Activated CD8-positive, alpha-beta memory T cell treated with anti-CD3 and anti-CD28 coated beads, Interleukin-2, amount 10 ng/mL, durations not matched to agents 7 days and 5 days (primary cell): ENCODE measurements at places on chromosomes 11 and 22.

- DNase-seq, result peak; percentile 29
These were observed 185.4 kb upstream of the B3GAT1 start for GRCh38 chr11:134597452-134597851.

- DNase-seq, result peak; percentile 31
These were observed 8.6 kb upstream of the TRIM29 start for GRCh38 chr11:120146413-120147093.

- DNase-seq, result no peak
These were observed 75.8 kb downstream of the RAB30 start for GRCh38 chr11:82995754-82996398.

GRCh38 chr11:24238771-24239645 is 257.8 kb upstream of the LUZP2 start:
- DNase-seq, result no peak

DNA sequence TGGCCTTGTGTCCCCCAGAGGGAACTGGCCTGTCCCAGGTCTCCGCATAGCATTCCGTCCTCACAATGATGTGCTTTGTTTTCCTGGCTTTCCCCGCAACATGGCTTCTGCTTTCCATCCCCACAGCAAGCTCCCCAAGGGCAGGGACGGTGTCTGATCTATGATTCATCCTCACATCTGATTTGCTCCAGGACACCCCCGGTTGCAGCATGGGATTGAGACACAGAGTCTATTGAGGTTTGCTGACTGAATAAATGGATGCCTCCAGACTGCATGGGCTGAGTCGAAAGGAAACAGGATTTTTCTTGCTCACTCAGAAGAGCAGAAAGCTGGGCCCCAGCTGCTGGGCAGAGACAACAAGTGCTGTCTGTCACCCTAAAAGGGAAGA is 40.2 kb downstream of the LMO1 start:
- DNase-seq, result no peak

- DNase-seq, result no peak
These were observed 66.9 kb downstream of the TNRC6B start for GRCh38 chr22:40244586-40244985.

- no peak for DNase-seq
These were observed 9.9 kb downstream of the PCSK7 start for GRCh38 chr11:117221775-117222517.

DNA sequence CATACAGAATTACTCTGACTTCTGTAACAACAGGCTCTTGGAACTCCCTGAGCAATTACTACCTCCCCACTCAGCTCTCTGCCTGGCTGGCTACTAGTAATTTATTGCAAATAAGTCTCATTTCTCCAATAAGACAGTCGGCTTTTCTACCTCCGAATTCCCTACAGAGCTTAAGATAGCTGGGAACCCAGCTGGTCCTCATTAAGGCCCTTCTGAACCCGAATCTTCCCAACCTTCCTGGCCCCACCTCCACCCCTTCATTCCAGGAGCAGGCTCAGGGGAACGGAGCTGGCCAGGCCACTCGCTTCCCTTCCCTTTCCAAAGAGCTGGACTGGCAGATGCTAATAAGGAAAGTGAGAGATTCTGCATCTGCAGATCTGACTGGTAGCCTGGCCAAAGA is 21.6 kb downstream of the TMPRSS5 start:
- DNase-seq, result no peak

DNA sequence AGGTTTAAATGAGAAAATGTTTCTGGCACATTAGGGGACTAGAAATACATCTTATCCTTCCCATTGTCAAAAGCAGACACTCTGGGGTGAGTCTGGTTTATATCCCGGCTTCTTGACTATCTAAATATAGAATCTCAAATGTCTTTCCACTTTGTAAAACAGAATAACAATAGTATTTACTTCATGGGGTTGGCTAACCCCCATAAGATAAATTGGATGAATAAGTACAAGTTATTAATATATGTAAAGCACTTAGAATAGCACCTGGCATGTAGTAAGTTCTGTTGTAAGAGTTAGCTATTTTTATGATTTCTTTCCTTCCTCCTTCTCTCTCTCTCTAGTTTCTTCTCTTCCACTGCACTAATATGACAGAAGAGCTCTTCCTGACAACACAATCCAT is 499.1 kb downstream of the INSC start:
- DNase-seq, result no peak

DNA sequence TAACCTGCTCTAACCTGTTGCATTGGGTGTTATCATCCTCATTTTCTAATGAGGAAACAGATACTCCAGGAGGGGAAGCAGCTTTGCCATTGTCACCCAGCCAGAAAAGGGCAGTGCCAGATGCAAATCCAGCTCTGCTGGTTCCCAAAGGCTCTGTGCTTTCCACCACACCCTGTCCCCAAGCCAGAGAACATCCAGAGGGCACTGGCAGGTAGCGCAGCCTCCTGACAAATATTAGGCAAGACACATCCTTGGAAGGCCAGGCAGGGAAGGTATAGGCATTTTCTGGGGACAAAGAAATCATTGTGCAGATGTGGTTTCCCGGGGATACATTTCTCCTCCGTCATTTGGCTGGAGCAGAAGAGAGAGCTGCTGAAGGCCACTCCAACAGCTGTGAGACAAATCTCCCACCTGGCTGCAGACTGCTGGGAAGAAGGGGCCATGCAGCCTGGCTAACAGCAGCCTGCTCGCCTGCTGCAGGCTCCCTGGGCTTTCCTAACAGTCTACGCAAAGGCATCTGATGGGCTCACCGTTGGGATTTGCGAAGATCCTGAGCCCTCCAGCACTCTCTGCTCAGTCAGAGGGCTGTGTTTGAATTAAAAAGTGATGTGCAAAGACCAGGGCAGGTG is 93.9 kb upstream of the PITPNB start:
- DNase-seq, result no peak

DNA sequence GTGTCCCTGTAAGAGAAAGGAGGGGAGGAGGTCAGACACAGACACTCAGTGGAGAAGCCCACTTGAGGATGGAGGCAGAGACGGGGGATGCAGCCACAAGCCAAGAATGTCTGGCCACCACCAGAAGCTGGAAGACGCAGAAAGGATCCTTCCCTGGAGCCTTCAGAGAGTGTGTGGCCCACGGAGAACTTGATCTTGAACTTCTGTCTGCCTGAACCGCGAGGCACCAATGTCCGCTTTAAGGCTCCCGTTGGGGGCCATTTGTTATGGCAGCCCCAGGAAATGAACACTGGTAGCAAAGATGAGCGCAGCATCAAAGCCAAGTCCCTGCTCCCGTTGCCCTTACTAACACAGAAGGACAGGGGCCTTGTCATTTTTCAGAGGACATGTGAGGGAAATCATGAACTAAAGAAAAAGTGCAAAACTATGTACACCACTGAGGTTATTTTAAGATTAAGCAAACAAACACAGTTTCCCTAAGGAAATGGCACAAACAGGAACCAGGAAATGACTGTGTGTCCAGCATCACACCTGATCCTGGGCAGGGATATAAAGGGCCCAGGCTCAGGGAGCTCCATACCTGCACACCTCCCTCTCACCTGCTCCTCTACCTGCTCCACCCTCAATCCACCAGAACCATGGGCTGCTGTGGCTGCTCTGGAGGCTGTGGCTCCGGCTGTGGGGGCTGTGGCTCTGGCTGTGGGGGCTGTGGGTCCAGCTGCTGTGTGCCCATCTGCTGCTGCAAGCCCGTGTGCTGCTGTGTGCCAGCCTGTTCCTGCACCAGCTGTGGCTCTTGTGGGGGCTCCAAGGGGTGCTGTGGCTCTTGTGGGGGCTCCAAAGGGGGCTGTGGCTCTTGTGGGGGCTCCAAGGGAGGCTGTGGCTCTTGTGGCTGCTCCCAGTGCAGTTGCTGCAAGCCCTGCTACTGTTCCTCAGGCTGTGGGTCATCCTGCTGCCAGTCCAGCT is at the start of gene KRTAP5-6:
Gene KRTAP5-6, plus strand, starts transcription at position 588 of the 963 bp plus-strand sequence. Its CDS starts 51 bp downstream, at position 639.
- no peak for DNase-seq

- no peak for DNase-seq
These were observed 42.7 kb upstream of the FAM181B start for GRCh38 chr11:82776377-82776776.

DNA sequence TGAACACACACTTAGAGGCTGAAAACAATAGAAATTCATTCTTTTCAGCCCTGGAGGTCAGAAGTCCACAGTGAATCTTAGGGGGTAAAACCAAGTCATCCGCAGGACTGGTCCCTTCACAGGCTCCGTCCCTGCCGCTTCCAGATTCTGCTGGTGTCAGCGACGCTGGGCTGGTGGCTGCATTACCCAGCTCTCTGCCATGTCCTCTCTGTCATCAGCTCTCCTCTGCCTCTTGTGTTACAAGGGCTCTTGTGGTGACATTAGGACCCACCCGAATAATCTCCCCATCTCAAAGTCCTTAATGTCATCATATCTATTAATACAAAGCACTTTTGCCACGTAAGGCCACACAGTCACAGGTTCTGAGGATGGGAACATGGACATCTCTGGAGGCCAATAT is 47.7 kb upstream of the ANO1 start:
- DNase-seq, result no peak

DNA sequence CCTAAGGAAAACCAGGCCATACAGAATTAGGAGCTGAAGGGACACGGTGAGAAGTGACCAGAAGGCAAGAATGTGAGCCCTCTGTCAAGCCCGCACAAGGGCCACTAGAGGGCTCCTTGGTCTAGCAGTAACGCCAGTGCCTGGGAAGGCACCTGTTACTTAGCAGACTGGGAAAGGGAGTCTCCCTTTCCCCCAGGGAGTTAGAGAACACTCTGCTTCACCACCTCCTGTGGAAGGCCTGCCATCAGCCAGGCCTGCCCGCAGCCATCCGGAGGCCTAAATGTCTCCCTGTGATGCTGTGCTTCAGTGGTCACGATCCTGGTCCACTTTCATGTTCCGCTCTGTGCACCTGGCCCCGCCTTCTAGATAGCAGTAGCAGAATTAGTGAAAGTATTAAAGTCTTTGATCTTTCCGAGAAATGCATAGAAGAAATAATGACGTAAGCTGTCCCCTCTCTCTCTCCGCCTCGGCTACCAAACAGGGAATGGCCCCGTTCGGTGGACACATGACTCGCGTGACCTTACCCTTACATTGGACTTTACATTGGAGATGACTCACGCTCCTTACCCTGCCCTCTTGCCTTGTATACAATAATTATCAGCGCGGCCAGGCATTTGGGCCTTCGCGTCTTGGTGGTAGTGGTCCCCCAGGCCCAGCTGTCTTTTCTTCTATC is 10.7 kb upstream of the GSTP1 start:
- DNase-seq, result peak; percentile 55

- no peak for DNase-seq
These were observed 65.4 kb upstream of the CHRM4 start for GRCh38 chr11:46457021-46457420.

DNA sequence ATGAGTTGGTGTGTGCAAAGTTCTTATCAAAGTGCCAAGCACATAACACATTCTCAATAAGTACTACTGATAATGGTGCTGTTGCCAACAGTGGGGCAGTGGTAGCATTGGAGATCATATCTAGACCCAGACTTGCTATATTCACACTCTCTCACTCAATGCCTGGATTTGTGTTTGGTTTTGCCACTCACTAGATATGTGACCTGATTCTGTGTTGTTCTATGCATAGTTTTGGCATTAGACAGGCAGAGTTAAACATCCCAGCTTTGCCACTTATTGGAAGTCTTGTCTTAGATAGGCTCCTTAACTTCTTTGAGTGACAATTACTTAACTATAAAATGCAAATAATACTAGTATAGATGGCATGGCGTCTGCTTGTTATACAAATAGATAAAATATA is 642.6 kb upstream of the CCDC179 start:
- DNase-seq, result no peak

DNA sequence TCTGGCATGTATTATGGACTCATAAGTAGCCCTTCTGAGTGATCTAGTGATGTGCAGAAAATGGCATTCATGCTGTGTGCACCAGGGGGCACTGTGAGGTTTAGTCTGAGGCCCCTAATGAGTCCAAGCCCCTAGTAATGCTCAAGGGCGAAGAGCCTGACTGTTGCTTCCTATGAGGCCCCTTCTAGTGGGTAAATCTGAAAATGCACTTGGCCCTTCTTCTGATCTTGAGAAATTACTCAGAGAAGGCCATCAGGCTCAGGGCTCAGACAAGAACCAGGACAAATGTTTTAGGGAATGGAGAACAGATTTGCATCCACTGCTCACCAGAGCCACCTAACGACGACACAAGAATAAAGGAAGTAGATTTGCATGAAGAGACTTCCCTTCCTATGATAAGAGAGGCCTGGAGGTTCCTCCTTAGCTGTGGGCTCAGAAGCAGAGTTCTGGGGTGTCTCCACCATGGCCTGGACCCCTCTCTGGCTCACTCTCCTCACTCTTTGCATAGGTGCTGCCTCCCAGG is 75.8 kb downstream of the GGTLC2 start:
- DNase-seq, result peak; percentile 72

DNA sequence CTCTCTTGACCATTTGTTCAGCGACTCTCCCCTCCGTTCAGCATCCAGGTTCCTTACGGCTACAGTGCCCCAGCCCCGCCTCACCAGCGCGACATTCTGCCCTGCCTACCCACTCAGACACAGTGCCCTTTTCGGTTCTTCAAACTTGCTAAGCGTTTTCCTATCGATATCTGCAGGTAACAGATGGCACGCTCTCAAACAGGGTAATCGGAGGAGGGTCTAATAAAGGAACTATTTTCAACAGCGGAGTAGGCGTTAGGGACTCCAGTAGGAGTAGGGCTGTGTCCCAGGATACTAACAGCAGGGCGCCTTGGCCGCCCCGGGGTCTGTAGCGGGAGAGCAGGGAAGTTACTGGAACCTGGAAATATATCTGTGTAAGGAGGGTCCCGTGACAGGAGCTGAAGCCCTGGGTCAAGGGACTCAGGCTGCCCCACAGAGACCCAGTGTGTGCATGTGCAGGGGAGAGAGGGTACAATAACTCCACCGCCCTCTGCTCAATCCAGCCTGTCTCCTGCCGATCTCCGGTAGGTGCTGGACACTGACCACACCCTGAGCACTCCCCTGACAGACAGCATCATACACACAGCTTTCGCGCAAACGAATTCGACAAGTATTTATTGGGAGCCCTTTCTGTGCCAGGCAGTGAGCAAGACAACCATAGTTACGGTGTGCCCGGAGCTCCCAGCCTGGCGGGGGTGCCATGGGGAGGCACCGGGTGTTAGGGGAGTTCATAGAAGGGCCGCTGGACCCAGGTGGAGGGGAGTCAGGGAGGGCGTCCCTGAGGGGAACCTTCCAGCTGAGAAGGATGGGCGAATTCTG is 2.1 kb downstream of the KLHL35 start:
- DNase-seq, result no peak

- DNase-seq, result no peak
These were observed 136.0 kb downstream of the C11orf58 start for GRCh38 chr11:16874275-16874975.

- no peak for DNase-seq
These were observed 15.7 kb downstream of the P2RX3 start for GRCh38 chr11:57353852-57354251.

- DNase-seq, result no peak
These were observed 48.4 kb upstream of the POLD3 start for GRCh38 chr11:74543991-74544390.

- no peak for DNase-seq
These were observed 94.1 kb downstream of the KCNQ1 start for GRCh38 chr11:2538951-2539350.
